ENCODE measurements at places on chromosomes 5 and 9.

GRCh38 chr9:15724016-15724415, 171.2 kb downstream of the CCDC171 start:
- DNase-seq: no peak

DNA sequence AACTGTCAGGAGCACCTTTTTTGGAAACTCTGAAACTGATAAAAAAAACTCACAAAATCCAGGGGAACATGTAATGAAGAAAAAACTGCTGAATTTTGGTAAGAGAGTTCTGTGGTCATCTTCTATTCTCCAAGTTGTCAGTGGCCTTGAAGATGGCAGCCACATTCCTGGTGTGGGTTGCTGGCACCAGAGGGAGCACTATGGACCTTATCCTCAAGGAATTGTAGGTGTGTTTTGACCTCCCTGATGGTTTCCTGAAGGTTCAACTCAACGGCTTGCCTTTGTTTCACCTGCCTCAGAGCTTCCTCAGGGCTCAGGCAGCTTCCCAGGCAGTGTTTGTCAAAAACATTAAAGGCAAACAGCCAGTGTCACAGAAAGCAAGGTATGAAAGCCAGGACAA, 2.2 kb upstream of the SLC38A9 start:
- DNase-seq: no peak

DNA sequence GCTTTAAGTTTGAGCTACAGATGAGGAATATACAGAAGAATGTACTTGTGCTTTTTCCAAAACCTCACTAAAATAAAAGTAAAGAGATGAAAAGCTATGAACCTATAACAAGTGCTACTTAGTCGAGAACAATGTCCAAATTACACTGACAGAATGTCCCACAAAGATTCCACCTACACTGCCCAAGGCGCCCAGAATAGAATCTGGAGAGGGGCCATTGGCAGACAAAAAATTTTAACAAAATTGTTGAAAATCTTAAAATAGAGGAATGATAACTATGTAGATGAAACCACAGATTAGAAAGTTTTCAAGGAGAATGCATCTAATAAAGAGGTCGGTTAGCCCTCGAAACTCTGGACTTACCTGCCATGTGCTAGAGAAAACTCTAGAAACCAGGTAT, 235.3 kb downstream of the CETN3 start:
- DNase-seq: no peak

GRCh38 chr5:166281433-166281832, 2010.0 kb upstream of the WWC1 start:
- DNase-seq: no peak

DNA sequence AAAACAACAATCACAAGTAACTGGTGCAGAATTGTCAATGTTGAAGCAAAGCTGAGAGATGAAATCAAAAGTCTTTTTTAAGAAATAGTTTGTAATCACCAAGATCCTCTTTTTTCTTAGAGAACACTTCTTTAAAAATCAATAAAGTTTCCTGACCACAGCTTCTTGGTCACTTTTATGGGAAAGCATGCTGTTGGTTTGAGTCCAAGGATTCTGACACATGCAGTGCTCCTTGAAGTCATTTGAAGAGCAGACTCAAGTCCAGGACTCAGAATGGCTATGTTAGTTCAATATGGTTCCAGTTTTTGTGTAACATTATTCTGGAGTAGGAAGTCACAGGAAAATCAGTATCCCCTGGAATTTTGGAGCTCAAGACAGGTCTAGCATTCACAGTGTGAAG, 480.6 kb downstream of the NR2F1-AS1 start:
- DNase-seq: no peak

- no peak for DNase-seq
Observed at GRCh38 chr9:16521868-16522411, 348.5 kb downstream of the BNC2 start.

DNA sequence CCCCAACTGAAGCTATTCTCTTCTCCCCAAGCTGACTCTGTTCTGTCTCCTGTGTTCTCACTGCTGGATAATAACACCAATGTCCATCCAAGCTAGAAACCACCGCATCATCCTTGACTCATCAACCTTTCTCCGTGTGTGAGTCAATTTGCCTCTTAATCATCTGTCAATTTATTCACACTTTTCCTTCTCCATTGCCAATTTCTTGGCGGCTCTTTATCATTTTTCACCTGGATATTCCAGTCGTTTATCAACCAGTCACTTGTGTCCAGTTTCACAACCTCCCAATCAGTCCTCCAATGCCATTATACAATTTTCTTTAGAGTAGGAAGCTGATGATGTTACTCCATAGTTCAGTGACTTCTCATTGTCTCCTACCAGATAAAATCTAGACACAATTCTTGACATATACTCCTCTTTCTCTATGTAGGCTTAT, 45.4 kb upstream of the LIFR start:
- no peak for DNase-seq

GRCh38 chr9:94029932-94030317, 54.3 kb upstream of the PTPDC1 start:
- no peak for DNase-seq

DNA sequence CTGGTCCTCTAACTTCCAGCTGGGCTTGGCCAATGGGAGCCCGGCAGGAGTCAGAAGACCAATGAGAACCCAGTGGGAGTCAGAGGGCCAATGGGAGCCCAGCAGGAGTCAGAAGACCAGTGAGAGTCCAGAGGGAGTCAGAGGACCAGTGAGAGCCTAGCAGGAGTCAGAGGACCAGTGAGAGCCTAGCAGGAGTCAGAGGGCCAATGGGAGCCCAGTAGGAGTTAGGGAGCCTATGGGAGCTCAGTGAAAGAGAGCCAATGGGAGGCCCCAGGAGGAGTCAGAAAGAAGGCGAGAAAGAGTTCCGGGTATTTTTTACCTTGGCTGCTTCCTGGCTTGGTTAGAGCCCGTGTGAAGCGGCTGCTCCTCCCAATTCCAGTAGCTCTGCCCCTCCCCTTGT, 191.0 kb downstream of the GABBR2 start:
- DNase-seq: no peak

DNA sequence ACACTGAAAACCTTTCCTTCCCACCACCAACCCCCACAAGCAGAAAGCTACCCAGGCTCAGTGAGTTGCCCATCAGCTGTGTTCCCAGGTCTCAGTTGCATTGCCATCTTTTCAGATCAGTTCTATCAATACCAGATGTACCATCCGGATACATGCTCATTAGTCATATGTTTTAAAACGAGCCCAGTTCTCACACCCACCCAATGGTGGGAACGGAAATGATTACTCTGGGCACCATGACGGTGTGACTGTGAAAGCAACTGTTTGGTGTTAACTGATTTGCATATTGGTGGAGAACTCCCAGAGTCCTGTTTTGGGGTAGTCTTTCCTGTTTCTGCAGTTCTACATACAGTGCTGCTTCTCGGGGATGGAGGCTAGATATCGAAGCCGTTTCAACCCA, 212.3 kb downstream of the TRIM36 start:
- DNase-seq: no peak

- no peak for DNase-seq
Observed at GRCh38 chr5:122775550-122776542, 966 bp downstream of the SNX2 start.

GRCh38 chr5:92836855-92837755, 743.9 kb downstream of the NR2F1-AS1 start:
- no peak for DNase-seq

DNA sequence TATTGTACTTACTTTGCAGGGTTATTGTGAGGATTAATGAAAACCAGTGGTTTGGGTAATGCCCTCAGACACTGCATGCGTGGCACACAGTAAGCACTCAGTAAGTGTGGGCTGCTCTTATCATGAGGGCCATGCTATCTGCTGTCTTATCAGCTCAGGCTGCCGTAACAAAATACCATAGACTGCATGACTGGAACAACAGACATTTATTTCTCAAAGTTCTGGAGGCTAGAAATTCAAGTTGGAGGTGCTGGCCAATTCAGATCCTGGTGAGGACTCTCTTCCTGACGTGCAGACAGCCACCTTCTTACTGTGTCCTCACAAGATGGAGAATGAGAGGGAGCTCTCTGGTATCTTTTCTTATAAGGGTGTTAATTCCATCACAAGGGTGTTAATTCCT, 23.9 kb upstream of the SH3PXD2B start:
- DNase-seq: no peak

DNA sequence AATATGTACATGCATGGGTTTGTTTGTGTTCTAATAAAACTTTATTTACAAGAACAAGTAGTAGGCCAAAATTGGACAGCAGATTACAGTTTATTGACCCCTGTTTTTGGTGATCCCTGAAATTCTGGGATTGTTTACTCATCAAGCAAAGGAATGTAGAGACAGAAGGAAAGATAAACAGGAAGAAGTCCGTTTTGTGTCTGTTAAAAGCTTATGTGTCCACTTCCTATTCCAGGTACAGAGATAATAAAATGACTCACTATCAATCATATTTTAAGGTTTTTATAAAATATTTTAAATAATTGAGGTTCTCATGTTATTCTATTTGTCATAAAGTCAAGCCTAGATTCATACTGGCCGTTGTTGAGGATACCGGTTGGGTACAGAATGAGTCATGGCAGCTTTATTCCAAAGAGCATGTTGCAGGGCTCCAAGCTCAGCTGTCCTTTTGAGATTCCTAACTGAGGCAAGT, 214.9 kb upstream of the DAB2 start:
- DNase-seq: no peak

GRCh38 chr5:142319560-142320429, 5.0 kb downstream of the SPRY4 start:
- DNase-seq: no peak

DNA sequence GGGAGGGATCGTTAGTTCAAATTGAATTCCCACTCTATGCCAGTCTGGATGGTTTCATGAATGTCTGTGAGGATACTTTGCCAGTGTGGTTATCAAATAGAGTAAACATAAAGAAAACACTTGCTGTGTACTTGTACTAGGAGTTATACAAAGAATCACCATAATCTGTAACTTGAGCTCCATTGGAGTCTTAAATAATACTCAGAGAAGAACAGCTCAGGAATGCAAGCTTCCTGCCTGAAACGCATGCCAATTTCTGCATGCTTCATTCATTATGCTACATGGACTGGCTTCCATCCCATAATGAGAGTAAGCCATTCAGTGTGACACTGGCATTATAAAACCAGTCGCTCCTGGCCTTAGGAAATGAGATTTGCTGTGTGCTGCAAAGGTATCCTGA, 351.4 kb downstream of the SEMA5A start:
- no peak for DNase-seq

- DNase-seq: no peak
Observed at GRCh38 chr5:178590141-178590923, at the start of gene COL23A1. Gene COL23A1, minus strand, starts transcription at chr5:178590393.

DNA sequence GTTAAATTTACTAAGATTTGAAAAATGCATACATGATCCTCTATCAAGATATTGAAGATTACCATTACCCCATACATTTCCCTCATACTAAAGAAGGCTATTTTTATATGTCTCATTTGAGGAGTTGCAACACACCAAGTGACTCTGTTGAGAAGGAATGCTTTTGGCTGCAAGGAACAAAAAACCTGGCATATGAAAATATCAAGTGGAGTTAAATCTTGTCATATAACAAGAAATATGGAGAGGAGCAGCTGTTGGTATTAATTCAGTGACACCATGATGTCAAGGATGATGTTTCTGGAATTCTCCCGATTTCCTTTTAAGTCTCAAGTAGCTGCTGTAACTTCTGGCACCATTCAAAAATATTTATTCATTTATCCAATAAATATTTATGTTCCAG, 193.8 kb downstream of the CSNK1G3 start:
- no peak for DNase-seq

GRCh38 chr5:14231890-14232289, 88.7 kb downstream of the TRIO start:
- no peak for DNase-seq

GRCh38 chr9:89926691-89927220, 321.9 kb downstream of the GADD45G start:
- no peak for DNase-seq

Data from activated T-helper 1 cell treated with anti-CD3 and anti-CD28 coated beads, Interleukin-2, amount 50 U/mL, for 16 hours (primary cell).